Activated naive CD8-positive, alpha-beta T cell treated with anti-CD3 and anti-CD28 coated beads for 36 hours (primary cell): ENCODE measurements at places on chromosomes 16 and 17.

DNA sequence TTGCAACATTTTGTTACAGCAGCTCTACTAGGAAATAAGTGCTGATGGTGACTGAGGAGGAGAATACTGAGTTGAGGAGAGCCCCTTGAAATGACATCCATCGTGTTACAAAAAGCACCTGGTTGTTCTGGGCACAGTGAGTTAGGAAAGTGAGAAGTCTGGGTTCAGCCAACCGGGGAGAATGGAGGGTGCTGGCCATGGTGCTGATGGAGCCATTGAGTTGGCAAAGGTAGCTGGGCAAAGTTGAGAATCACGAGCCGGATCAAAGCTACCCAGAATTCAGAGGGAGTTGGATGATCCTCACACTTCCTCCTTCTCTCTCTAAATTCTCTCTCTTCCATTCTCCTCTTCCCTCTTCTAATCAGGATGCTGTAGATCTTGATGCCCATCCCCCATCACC, 35.0 kb upstream of the ASIC2 start:
- DNase-seq, result no peak

DNA sequence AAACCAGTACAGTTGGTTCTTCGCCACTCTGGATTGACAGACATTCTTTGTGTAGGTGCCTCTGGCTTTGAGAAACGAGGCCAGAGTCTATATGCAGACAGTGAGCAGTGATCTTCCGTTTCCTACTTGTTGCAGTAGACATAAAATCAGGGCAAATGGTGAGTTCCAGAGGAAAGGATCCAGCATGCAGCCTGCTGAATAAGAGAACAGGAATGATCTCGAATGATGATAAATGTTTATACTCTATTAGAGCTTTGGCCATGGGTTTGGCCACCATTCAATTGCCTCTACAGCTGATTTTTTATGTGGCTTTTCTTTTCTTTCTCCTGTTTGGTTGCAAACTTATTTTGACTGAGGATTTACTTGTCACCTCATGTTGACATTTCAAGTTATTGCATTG, 286.7 kb downstream of the IRX3 start:
- DNase-seq, result no peak

DNA sequence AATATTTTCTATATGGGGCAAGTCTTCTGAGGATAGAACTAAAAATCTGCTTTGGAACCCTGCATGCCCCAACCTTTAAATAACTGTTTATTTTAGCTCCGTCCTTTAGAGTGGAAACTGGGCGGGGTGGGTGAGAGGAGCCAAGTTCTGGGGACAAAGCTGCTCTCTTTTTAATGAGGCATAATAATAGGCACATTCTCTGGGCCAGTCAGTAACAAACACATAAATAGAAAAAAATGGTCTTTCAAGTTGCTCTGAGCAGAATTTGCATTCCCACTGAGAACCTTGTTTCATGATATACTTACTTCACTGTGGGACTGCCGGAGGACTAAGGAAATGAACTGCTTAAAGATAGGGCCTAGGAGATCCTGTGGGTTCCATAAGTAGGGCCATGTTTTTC, 51.5 kb downstream of the KNOP1 start:
- no peak for DNase-seq

GRCh38 chr16:1510272-1510671, 17.1 kb downstream of the TELO2 start:
- no peak for DNase-seq

DNA sequence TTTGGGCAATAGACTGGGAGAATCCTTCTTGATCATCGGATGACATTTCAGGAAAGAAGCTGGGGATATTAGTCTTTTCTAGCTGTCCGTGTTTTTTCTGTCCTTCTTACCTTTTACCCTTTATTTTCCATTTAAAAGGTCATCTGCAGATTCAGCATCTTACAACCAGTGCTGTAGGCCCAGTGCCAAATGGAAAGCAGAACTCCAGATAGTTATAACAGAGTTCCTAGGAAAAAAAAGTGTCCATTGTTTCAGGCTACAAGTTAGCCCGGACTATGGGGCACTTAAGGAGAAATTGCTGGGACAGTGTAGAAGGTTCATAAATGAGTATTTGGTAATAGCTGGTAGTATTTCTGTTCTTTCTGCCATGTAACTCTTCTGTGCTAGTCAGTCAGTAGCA, 28.4 kb downstream of the LDHD start:
- no peak for DNase-seq

GRCh38 chr17:57115916-57116315, 30.9 kb downstream of the AKAP1 start:
- DNase-seq, result no peak

DNA sequence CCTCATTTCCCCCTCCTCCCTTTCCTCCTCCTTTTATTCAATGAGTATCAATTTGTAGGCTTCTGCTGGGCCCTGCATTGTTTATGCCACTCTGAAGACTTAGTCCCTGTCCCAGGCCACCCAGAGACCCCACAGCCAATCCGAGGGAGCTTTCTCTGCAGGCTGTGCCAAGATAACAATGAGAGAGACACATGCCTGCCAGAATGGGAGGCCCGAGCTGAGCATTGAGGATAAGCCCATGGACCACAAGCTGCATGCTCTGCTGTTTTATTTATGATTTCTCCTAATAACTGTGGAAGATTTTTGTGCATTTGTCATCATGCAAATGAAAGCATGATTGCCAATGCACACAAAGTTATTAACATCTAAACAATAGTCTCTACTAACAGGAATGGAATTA, 3.0 kb downstream of the RCVRN start:
- DNase-seq, result no peak

DNA sequence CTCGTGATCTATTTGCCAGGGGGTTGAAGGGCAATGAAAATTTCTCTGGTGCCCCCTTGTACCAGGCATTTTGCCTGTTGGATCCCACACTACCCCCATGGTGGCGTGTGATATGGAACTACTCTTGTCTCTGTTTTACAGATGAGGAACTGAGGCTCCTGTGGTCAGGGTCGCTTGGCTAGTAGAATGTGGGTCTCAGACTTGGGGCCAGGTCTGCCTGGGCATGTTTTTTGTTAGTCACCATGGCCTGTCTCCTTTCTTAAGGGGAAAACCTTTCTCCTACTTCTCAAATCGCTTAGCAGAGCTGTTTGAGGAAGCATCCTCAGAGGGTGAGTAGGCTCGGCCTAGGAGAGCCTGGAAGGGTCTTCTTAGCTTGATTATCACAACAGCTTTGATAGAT, 51.2 kb downstream of the CLEC16A start:
- DNase-seq, result no peak

DNA sequence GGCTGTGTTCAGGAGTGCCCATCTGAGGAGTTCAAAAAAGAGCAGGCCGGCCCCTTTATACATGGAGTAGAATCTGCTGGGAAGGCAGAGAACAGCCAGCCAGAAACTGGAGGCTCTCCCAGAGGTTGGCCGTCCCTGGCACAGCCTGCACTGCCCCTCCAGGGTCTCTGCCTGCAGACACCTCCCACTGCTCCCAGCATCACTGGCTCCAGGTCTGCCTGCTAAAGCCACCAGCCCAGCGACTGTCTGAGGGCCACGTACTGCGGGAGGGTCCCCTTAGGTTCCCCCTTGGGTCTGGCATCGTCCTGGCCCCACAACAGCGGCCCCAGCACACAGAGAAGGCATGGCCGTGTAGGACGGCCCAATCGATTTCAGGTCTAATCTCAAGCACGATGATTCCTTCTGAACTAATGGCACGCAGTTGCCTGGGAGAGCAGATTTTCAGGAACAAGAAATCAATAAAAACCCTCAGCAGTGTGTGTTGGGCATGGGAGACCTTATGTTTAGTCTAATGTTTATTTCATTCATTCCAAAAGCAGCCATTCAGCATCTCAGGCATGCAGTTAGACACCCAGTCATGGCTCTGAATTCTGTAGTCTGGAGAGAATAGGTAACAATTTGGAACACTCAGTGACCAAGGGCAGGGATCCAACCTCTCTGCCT, 95.6 kb downstream of the PGS1 start:
- DNase-seq, result no peak

DNA sequence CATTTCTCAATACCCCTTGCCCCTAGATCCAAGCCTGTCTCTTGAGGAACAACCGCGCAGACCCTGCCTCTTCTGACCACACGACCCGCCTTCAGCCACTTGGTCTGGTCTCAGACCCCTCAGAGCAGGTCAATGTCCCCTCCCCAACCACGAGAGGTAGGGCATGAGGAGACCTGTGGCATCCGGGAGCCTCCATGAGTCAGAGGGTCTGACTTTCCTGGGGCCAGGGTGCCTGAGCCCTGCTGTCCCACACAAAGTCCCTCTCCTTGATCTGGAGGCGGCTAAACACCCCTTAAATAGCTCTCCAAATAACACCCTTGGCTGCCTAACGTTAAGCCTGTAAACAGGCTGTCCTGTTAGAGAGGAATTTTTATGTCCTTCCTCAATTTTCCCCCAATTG, 5.1 kb downstream of the CARMIL2 start:
- DNase-seq, result no peak

- no peak for DNase-seq
Measured at GRCh38 chr17:2723997-2724783, 12.6 kb upstream of the CLUH start.

- no peak for DNase-seq
Measured at GRCh38 chr17:10635290-10635689, 21.8 kb downstream of the MYH3 start.

DNA sequence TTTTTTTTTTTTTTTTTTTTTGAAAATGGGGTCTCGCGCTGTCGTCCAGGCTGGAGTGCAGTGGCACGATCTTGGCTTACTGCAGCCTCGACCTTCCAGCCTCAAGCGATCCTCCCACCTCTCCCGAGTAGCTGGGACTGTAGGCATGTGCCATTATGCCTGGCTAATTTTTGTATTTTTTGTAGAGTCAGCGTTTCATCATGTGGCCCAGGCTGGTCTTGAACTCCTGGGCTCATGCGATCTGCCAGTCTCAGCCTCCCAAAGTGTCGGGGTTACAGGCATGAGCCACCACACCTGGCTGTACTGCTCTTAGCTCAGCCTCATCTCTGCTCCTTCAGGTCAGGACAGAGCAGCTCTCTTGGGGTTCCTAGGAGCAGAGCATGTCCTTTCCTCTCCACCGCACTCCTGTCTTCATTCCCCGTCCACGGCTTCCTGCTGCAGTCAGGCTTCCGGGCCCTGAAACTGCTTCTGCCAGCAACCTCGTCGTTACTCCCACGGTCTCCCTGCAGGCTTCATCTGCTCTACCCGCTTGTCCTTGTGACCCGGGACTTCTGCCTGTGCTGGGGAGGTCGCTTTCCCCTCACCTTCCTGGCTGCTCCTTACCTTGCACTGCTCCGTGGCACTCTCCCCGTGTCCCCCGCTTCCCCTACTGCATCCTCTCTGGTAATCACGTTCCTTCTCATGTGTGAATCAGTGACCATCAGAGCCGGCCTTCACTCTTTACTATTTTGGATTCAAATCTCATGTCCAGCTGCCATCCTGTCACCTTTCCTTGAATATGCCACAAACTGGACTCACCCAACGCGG, 38.0 kb downstream of the PRMT7 start:
- no peak for DNase-seq

GRCh38 chr17:43940630-43941029, 1.6 kb downstream of the PPY start:
- DNase-seq, result peak; percentile 32

GRCh38 chr16:69424935-69425784, 741 bp downstream of the CYB5B start:
- no peak for DNase-seq

DNA sequence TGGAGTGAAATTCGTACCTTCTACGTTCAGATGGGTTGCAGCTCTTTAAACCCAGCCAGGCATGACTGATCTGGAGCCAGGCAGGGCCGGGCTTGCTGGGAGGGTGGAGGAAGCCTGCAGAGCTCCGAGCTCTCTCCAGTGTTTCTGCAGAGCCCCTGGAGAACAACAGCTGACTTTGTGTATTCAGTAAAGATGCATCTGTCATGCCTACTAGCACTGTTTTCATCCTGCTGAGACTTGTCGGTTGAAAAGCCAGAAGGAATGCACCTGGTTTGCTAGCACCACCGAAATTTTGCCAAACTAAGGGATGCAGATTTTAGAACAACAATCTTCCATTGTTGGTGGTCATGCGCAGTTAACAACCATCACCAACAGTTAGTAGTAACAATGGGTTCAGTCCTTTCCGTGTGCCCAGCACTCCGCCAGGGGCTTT, 22.4 kb upstream of the SCNN1B start:
- DNase-seq, result no peak

- DNase-seq, result no peak
Measured at GRCh38 chr16:25235991-25236390, 19.2 kb downstream of the AQP8 start.

DNA sequence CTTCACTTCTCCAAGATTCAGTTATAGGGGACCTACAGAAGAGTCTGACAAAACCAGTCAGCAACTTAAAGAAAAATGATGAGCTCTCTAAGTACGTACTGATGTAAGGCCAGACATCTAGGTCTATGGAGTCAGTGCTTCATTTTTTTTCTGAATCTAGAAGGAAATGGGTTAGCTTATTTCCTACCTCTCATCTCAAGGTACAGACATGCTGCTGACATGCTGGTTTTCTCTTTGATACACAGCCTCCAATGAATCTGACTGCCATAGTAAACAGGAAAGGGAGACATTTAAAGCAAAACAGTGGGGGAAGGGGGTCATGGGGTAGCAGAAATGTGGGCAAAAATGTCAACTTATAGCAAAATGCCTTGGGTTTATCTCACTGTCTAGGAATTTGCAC, 16.4 kb downstream of the CDR2 start:
- DNase-seq, result no peak

- peak; percentile 5 for DNase-seq
Measured at GRCh38 chr17:10205549-10206185, 7.3 kb upstream of the GAS7 start.

DNA sequence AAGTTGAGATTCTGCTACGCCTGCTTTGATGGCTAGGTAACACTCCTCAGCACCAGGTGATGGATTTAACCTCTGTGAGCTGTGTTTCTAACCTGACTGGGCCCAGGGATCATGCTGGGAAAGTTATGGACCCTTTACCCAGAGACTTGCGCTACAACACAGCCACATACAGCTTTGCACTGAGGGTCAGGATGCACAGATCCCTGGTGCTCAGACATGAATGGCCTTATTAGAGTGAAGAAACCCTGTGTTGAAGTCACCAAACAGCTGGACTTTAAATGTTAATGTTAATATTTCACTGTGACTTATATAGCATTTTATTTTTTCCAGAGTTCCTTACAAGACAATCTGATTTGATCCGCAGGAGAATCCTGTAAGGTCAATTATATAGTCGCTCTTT, 114.3 kb downstream of the MSI2 start:
- DNase-seq, result no peak

GRCh38 chr16:17544304-17544703, 73.5 kb upstream of the XYLT1 start:
- DNase-seq, result no peak

GRCh38 chr17:65259696-65260485, 122.7 kb downstream of the RGS9 start:
- DNase-seq, result no peak

GRCh38 chr16:48386559-48387312, 1.5 kb upstream of the SIAH1 start:
- DNase-seq, result no peak
